Activated CD8-positive, alpha-beta T cell treated with anti-CD3 and anti-CD28 coated beads for 36 hours (primary cell): ENCODE measurements at places on chromosomes 6 and 20. TPM values are rescaled to one million over a fixed set of nuclear protein-coding genes. Genes with fewer than 3 reads are reported as not detected.

Gene DAAM2
- total RNA-seq: not detected

Gene FAM83D
- 12.6 TPM for total RNA-seq

Gene REM1
- total RNA-seq: not detected

Gene BCAS1
- total RNA-seq: 0.09 TPM

Gene ID1
- 0.54 TPM for total RNA-seq

Gene WASF1
- total RNA-seq: 4.6 TPM

Gene OR2H1
- total RNA-seq: not detected

Gene UQCC2
- 128 TPM for total RNA-seq

Gene DOK5
- 1.4 TPM for total RNA-seq

Gene ARHGAP40
- not detected for total RNA-seq

Gene CALHM4
- total RNA-seq: not detected

Gene SLC52A3
- not detected for total RNA-seq

Gene TRAPPC3L
- not detected for total RNA-seq

Gene BNIP5
- not detected for total RNA-seq

Gene PPP1R3G
- 0.16 TPM for total RNA-seq

Gene SRSF12
- total RNA-seq: 0.83 TPM
